ENCODE measurements at places on chromosomes 12 and 14. TPM values are rescaled to one million over a fixed set of nuclear protein-coding genes. Genes with fewer than 3 reads are reported as not detected.

DNA sequence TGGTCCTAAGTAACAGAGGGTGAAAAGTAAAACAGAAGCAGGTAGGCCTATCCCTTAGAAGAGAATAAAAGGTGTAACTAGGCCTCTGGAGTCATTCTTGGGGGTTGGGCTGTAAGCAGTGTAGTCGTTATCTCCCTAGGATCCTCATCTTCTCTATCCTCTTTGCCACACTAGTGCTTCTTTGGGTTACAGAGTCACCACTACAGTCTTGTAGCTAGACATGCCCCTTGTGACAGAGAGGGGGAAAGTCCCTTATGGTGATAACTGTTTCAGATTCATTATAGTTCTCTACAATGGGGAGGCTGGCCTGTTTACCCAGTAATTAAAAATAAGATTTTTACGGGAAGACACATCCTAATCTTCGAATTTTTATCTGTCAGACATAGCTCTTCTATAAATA, 16.4 kb upstream of the SRP54 start:
- no peak for DNase-seq

GRCh38 chr12:106682594-106683234, 91.8 kb upstream of the RIC8B start:
- DNase-seq = no peak

GRCh38 chr12:104793285-104793684, 164.8 kb downstream of the SLC41A2 start:
- DNase-seq = no peak

DNA sequence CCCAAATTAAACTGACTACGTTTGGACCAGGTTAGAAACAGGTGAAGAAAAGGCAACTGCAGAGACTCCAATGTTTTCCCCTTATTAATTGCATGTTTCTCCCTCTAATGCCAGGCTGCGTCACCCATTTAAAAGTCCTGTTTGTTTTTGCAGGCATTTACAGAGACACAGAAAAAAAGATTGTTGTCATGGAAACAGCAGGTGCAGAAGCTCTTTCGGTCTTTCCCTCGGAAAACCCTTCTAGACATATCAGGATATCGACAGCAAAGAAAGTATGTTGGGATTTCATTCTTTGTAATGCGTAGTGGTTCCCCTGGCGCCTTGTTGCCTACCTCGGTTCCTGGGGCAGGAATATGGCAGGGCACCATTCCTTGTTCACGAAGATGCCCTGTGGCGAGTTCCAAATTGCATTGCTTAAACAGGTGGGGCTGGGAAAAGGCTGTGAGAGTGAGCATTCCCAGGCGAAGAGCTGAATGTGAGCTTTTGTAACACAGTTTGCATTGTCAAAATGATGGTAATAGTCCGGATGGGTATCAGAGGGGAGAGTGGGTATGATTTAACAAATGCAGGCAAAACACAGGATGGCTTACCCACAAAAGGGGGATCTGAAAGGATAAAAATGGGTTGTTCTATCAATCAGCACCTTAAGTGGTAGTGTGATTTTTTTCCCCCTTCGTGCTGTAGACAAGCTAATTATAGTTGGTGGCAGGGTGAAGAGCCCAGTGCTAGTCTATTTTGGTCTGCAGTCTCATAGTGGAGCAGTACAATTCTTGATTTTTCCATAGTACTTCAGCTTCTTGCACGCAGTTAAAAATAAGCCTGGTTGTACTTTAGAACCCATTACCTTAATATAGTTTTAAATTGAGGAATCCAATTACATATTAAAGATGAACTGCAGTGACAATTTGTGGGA, 132.4 kb downstream of the GCH1 start:
- DNase-seq = no peak

DNA sequence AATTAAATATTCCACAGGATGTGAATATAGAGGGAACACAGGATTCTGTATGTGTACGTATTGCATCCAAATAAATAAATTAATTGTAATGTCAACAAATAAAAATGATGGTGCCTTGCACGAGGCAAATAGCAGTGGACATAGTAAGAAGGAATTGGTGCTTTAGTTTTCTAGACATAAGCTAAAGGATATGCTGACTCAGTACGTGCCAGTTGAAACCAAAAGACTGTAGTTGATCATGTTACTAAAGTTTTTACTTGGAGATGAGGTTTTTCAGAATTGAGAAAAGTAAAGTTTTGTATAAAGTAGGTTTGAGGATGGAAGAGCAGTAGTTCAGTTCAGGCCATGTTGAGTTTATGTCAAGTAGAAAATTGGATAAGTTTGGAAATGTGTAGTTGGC, 807.2 kb downstream of the SLC16A7 start:
- DNase-seq = no peak

GRCh38 chr14:70934084-70934483, 26.8 kb downstream of the PCNX1 start:
- no peak for DNase-seq

DNA sequence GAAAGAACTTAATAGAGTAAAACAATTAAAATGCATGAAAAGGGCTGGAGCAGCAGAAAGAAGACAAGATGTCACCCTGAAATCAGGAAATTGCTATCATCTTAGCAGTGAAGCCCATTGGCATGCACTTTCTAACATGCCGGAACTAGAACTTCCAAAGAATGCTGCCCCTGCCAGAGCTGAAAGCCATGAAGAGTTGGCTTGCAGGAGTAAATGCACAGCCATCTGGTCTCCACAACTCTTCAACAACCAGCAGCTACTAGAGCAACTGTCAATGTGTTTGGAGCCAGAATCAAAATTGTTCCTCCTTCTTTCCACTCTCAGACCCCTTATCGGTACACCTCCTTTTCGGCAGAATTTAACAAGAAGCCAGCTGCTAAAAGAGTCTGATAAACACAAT, 414.1 kb downstream of the KCNH5 start:
- no peak for DNase-seq

GRCh38 chr12:132000286-132000872, 50.6 kb downstream of the EP400 start:
- no peak for DNase-seq

DNA sequence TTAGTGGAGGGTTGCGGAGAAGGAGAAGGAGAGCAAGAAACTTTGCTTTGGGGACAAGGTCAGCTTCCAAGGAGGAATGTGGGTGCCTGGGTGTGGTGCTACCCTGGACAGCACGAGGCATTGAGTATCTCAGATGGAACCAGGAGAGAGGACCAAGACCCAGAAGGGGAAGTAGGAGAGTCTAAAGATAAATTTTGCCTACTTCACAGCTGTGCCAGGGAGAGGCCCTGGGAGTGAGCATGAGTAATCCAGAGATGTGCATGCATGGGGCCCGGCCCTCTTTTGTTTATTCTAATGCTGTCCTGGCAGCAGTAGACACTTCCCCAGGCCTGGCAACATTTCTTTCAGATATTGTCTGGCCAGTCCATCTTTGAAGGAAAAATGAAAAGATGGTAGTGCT, 49.5 kb upstream of the GNPNAT1 start:
- DNase-seq = no peak

DNA sequence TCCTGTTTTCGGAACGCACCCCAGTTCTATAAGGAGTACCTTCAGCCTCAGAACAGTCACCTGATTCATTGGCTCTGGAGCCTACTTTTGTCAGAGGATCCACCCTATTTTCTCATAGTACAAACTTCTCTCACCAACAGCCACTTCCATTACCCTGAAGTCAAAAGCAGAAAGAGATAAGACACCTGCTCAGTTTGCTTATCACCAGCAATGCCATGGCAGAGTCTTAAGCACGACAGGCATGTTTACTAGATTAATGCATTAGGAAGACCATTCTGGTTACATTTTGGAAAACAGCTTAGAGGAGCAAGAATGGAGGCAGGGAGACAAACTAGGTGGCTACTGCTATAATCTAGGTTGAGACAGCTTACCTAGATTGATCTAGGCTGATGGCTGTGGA, 67.7 kb downstream of the GXYLT1 start:
- DNase-seq = no peak

GRCh38 chr14:51293149-51293911, 53.3 kb downstream of the TMX1 start:
- no peak for DNase-seq

- no peak for DNase-seq
Measured at GRCh38 chr14:24238123-24238522, 4.3 kb downstream of the TINF2 start.

GRCh38 chr14:79833781-79834180, 377.5 kb downstream of the DIO2 start:
- no peak for DNase-seq

DNA sequence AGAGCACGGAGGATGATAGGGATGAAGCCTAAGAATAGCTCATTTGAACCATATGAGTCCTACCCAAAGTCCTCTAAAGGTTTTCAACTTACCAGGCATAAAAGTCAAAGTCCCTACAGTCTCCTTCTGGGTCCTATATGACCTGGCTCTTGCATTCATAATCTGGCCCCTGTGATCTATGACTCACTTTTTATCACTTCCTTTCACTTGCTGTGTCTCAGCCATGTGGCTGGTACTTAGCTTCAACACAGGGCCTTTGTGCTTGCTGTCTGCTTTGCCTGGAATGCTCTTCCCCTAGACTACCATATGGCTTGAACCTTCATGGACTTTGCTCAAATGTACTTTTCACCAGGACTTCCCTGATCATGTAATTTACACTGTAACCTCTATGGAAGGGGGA, 137.6 kb upstream of the TMTC1 start:
- DNase-seq = no peak

GRCh38 chr14:61573748-61574513, 121.4 kb upstream of the HIF1A start:
- no peak for DNase-seq

DNA sequence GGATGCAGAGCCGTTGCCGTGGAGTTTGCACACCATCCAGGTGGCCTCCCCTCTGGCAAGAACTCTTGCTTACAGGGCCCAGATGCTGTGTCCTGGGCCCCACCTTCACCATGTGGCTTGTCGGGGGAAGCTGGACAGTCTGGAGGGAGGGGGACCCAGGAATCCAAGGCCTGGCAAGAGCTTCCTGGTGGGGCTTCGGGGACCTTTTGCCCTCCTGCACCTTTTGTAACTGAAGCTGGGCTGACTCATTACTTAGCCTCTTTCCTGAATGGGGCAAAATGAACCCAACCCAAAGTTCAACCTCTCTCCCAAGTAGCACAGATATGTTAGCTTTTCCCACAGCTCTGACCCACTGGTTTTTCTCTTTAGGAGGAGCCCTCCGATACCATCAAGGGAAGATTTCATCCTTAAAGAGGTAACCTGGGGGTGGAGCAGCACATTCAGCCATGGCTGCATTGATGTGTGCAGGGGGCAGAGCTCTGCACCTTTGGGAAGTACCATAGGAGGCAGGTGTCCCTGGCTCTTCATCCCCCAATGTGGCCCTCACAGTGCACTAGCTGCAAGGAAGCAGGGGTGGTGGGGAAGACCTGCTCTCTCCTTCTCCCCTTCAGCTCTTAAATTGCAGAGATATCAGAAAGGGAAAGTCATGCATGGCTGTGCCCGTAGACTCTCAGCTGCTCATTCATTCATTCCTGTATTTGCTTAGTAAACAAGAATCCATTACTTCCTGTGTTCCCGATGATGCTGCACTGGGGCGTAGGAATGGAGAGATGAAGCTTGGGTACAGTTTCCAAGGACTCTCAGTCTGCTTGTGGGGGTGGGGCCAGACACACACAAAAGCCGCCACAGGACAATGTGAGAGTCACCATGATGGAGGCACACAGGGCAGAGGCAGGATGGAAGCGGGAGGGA, 13.0 kb downstream of the MVK start:
- DNase-seq = no peak

DNA sequence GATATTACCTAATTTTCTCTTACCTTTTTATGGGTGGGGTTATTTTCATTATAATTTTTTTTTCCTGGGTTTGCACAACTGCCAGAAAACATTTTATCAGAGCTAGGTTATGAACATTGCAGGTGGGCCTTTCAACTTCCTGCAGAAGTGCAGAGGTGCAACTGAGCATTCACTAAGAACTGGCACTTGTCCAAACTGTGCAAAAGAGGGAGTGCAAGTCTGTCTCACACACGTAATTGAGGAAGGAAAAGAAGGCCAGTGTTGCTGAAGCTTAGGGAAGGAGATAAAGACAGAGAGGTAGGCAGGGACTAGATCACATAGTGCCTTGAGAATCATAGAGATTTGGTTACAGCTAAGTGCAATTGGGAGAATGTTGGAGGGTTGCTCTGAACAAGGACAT, 14.1 kb upstream of the AMN1 start:
- no peak for DNase-seq

DNA sequence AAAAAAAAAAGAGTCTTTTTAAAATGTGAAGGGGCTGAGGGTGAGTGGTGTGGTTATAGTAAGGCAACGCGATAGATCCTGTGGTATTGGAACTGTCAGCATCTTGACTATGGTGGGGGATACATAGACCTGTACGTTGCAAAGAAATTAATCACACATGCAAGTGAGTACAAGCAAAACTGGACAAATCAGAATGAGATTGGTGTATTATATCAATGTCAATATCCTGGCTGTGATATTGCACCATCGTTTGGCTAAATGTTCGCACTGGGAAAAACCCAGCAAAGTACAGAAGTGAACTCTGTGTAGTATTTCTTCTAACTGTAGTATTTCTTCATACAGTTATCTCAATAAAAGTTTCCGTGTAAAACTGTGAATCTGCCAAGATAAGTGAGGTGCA, 67.9 kb downstream of the GCH1 start:
- no peak for DNase-seq

DNA sequence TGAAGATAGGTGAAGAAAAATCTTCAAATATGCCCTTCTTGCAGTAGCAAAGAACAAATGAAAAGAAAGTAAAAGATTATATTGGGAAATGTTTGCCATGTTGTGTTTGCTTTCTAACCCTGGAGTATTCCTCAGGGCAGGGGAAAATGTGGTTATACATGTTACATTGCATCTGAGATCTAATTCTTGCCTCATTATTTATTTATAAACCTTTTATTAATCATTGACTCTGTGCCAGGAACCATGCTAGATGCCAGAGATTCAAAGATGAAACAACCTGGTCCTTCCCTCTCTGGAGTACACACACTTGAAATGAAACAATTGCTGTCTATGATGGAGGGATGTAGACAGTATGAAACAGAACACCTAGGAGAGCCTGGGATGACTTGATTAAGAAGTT, 128.1 kb upstream of the HMGA2 start:
- no peak for DNase-seq

DNA sequence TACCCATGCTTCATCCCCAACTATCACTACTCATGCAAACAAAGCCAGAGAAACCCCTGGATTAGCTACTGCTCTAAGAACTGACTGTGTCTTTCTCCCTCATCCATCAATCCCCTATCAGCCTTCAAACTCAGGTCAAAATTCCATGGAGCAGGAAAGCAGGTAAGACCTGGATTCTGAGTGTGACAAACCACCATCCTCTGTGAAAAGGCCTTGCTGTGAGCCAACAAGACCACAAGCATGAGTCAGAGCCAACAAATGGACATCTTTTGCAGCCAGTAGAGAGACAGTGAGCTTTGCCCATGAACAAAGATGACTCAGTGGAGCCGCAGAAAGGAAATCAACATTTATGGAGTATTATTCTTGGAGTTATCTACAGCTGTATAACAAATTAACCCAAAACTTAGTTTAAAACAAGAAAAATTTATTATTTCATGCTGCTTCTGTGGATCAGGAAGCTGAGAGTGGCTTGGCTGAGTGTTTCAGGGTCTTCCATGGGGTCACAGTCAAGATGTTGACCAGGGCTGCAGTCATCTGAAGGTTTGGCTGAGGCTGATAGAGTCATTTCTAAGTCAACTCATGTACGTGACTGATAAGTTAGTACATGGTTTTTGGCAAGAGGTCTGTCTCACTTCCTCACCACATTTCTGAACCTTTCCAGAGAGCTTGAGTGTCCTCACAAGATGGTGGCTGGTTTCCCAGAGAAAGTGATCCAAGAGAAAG, 61.1 kb downstream of the PITPNM2 start:
- DNase-seq = no peak

RNFT2 gene
- 6.6 TPM for total RNA-seq

DEGS2 gene
- total RNA-seq = 0.17 TPM

GLIPR1L1 gene
- not detected for total RNA-seq

ESRRB gene
- 0.24 TPM for total RNA-seq

ITGA7 gene
- 5.6 TPM for total RNA-seq

RAB5B gene
- 105 TPM for total RNA-seq

KRT75 gene
- total RNA-seq = not detected
